ENCODE measurements at places on chromosomes 16 and 17.

- no peaks in the 10 kb centered on the region for H3K27me3 ChIP-seq
- H3K4me1 ChIP-seq: peaks cover 23% of the 10 kb centered on the region
These were observed 52.6 kb downstream of the PRKCA start for GRCh38 chr17:66354981-66355380.

DNA sequence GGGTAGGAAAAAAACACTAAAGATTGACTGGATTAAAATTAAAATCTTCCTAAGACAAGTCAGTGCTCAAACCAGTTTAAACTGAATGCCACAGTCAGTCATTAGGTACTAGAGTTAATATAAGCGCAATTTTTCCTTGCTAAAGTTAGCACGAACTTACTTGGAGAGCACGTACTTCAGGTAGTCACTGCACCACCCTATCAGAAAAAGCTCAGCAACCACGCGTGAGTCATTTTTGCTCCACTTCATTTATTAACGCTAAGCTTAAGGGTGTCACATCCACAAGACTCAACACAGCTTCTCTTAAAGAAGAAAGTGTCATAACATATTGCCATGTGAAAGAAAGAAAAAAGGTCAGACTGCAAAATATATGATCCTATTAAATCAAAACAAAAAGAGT lies 53.1 kb downstream of the TEX2 start:
- H3K4me1 ChIP-seq: peaks cover 17% of the 10 kb centered on the region
- H3K27me3 ChIP-seq: no peaks in the 10 kb centered on the region

GRCh38 chr17:47305302-47305923 lies 18.3 kb upstream of the EFCAB13 start:
- no peak for DNase-seq
- H3K4me1 ChIP-seq: peaks cover 7% of the 10 kb centered on the region
- no peaks in the 10 kb centered on the region for H3K27me3 ChIP-seq
- H3K36me3 ChIP-seq: peaks cover 48% of the 10 kb centered on the region
- no peak overlapping the region for H3K4me3 ChIP-seq

DNA sequence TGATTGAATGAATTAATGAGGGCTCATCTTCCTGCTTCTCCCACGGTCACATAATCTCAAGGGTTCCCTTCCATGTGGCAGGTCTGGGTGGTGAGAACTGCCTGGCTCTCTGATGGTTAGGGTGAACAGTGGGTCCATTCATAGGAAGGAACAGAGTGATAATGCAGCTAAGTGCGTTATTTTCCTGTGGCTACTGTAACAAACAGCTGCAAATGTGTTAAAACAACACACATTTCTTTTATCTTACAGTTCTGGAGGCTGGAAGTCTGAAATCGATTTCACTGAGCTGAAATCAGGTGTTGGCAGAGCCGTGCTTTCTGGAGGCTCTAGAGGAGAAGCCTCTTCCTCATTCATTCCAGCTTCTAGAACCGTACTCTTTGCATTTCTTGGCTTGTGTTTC lies 95.3 kb downstream of the BMERB1 start:
- H3K27ac ChIP-seq: no peak overlapping the region
- DNase-seq: no peak
- no peak overlapping the region for H3K4me3 ChIP-seq
- peaks cover 7% of the 10 kb centered on the region for H3K36me3 ChIP-seq
- H3K4me1 ChIP-seq: no peaks in the 10 kb centered on the region
- H3K27me3 ChIP-seq: no peaks in the 10 kb centered on the region

GRCh38 chr16:82991966-82992675 lies 365.4 kb downstream of the CDH13 start:
- H3K4me1 ChIP-seq: no peaks in the 10 kb centered on the region
- no peak for DNase-seq
- no peak overlapping the region for H3K27ac ChIP-seq
- no peak overlapping the region for H3K4me3 ChIP-seq
- H3K36me3 ChIP-seq: no peaks in the 10 kb centered on the region

- H3K36me3 ChIP-seq: peaks cover 36% of the 10 kb centered on the region
- no peak overlapping the region for H3K4me3 ChIP-seq
- DNase-seq: no peak
- H3K27me3 ChIP-seq: no peaks in the 10 kb centered on the region
- H3K27ac ChIP-seq: peak overlapping the region; percentile 86
These were observed 2.8 kb downstream of the VAT1 start for GRCh38 chr17:43019418-43019817.

DNA sequence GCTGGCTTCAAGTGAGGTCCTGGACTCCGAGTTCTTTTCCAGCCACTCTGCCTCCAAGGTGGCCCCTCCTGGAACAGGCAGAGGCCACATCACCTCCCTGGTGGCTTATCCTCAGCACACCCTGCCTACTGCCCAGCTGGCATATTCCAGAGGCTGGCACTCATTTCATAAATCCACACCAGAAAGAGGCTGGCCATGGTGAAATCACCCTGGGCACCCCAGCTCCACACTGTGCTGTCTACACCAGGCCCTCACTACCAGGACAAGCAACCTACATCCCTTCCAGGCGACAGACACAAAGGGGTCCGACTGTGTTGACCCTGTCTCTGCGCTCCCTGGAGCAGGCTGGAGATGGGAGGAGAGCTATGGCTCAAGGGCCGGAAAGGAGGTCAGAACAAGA lies 100.2 kb downstream of the C16orf78 start:
- H3K4me1 ChIP-seq: no peaks in the 10 kb centered on the region
- no peak overlapping the region for H3K27ac ChIP-seq
- H3K27me3 ChIP-seq: peaks cover 3% of the 10 kb centered on the region
- H3K4me3 ChIP-seq: no peak overlapping the region
- no peak for DNase-seq

DNA sequence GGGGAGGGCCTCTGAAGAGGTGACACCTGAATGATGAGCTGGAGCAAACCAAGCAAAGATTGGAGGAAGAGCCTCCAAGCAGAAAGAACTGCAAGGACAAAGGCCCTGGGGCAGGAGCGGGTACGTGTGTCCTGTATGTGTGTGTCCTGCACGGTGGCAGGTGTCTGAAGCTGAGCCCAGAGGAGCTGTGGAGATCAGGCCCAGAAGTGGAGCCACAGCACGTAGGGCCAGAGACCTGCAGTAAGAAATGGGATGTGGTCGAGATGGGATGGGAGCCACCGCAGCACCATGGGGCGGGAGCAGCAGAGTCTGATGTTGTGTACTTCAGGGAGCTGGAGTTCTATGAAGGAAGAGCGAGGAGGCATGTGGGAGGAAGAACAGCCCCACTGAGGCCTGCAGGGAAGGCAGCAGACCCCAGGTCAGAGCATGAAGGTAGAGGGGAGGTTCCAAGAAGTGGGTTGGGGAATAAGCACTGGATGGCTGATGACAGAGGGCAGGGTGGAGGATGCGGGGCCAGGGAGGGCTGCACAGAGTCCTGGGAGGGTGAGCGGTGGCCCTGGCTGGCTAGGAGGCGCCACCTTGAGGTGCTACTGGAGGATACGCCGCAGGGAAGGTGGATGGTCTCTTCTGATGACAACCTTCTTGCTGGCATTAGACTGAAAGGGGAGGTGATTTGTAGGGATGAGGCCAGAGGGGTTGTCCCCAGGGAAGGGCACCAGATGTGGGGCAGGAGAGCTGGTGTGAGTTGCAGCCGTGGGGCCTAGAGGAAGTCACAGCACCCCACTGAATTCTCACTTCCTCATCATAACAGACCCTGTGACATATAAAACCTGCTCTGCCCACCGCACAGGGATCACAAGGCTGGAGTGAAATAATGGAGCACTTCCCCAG lies 10.6 kb upstream of the CETP start:
- no peaks in the 10 kb centered on the region for H3K27me3 ChIP-seq
- DNase-seq: peak; percentile 74
- H3K36me3 ChIP-seq: no peaks in the 10 kb centered on the region
- no peak overlapping the region for H3K4me3 ChIP-seq
- no peaks in the 10 kb centered on the region for H3K4me1 ChIP-seq
- H3K27ac ChIP-seq: no peak overlapping the region

- DNase-seq: no peak
- H3K27me3 ChIP-seq: no peaks in the 10 kb centered on the region
- H3K4me1 ChIP-seq: peaks cover 10% of the 10 kb centered on the region
- no peaks in the 10 kb centered on the region for H3K36me3 ChIP-seq
- H3K27ac ChIP-seq: no peak overlapping the region
These were observed 67.1 kb downstream of the ARHGAP44 start for GRCh38 chr17:12856416-12856815.

DNA sequence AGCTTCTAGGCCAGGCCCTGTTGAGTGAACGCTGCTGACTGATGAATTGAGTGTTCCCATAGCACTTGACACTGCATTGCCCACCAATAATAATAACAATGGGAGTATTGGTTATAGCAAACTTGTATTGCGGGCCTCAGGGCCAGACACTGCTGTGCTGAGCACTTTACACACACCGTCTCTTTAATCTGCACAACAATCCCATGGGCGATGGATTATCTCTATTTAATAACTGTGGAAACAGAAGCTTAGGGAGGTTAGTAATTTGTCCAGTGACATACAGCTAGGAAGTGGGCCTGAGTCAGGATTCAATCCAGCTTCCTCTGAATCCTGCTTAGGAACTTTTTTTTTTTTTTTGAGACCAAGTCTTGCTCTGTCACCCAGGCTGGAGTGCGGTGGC lies 11.2 kb downstream of the ARHGAP23 start:
- H3K4me1 ChIP-seq: peaks cover 6% of the 10 kb centered on the region
- no peak overlapping the region for H3K4me3 ChIP-seq
- H3K27me3 ChIP-seq: no peaks in the 10 kb centered on the region
- no peak for DNase-seq
- H3K36me3 ChIP-seq: no peaks in the 10 kb centered on the region

- DNase-seq: no peak
- H3K27ac ChIP-seq: no peak overlapping the region
- H3K36me3 ChIP-seq: no peaks in the 10 kb centered on the region
- H3K4me3 ChIP-seq: no peak overlapping the region
These were observed 6.0 kb upstream of the NT5M start for GRCh38 chr17:17297217-17297616.

GRCh38 chr16:54487933-54488332 lies 201.3 kb upstream of the IRX3 start:
- H3K27ac ChIP-seq: no peak overlapping the region
- no peak overlapping the region for H3K4me3 ChIP-seq
- no peaks in the 10 kb centered on the region for H3K36me3 ChIP-seq
- no peaks in the 10 kb centered on the region for H3K27me3 ChIP-seq

DNA sequence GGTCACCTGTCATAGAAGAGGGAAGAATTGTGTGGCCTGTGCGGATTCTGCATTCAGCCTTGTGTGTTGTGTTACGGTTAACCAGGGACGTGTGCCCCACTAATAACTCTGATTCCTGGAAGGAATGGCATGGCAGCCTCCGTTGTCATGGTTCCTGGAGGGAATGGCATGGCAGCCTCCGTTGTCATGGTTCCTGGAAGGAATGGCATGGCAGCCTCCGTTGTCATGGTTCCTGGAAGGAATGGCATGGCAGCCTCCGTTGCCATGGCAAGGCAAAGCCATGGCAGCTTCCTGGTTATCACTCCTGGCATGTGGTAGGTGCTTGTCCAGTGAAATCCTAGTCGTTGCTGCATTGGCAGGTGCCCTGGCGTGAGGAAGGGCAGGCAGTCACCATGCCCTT lies 8.9 kb downstream of the SPG7 start:
- H3K27me3 ChIP-seq: no peaks in the 10 kb centered on the region
- H3K27ac ChIP-seq: no peak overlapping the region
- H3K36me3 ChIP-seq: peaks cover 100% of the 10 kb centered on the region
- no peak overlapping the region for H3K4me3 ChIP-seq

GRCh38 chr16:56608043-56608875 lies at the start of gene MT2A:
Gene MT2A (plus strand): TSS chr16:56608584. CDS start chr16:56608656, 72 bp downstream.
- H3K27me3 ChIP-seq: no peaks in the 10 kb centered on the region
- H3K36me3 ChIP-seq: no peaks in the 10 kb centered on the region

GRCh38 chr17:79102214-79102613 lies 27.6 kb downstream of the ENGASE start:
- no peaks in the 10 kb centered on the region for H3K36me3 ChIP-seq
- no peak overlapping the region for H3K27ac ChIP-seq
- peaks cover 8% of the 10 kb centered on the region for H3K4me1 ChIP-seq
- no peak overlapping the region for H3K4me3 ChIP-seq
- peaks cover 3% of the 10 kb centered on the region for H3K27me3 ChIP-seq

Data from stomach (tissue), 19 donors.